Panc1 (cell line): ENCODE measurements at places on chromosomes 16 and 17. TPM values are rescaled to one million over a fixed set of nuclear protein-coding genes. Genes with fewer than 3 reads are reported as not detected.
A peak's percentile ranks its signal among the peaks of the same experiment; 100 is the strongest.

GRCh38 chr16:22337849-22338635 is 36.4 kb downstream of the CDR2 start:
- peaks cover 9% of the 10 kb centered on the region; the same call in 1 of the 2 replicates for H3K36me3 ChIP-seq
- H3K4me1 ChIP-seq, result no peaks in the 10 kb centered on the region
- no peak overlapping the region for H3K27ac ChIP-seq
- DNase-seq, result no peak
- H3K4me3 ChIP-seq, result no peak overlapping the region
- H3K27me3 ChIP-seq, result no peaks in the 10 kb centered on the region

Gene KRTAP4-7
- not detected for total RNA-seq

DNA sequence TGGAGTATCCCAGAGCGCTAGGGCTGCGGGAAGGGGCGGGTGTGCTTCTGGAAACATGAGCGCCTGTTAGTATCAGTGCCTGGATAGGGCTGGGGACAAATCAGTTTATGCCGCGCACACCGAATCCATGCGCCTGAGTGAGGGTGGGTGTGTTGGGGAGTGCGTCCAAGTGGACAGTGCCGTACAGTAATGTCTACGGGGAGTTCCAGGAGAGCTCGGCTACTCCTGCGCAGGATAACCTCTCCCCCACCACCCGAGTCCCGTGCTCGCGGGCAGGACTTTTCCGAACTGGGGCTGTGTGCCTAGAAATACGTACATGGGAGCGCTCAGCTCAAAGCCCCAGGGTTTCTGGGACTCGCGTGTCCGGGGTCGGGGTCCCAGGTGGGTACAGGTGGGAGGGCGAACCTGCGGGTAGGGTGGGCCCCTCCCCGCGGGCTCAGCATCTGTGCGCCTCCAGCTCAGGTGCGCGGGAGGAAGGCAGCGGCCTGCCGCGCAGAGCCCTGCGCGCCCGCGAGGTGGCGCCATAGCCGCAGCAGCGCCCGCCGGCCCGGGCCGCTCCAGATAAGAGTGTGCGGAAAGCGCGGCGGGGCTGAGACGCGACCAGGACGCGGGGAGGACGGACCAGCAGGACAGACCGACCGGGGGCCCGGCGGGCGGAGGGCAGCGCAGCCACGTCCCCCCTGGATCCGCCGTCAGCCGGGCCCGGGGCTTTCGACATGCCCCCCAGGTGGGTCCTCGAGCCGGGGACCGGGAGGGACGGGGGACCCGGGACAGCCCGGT is at the start of gene HIC1:
Gene HIC1 (plus strand): TSS at position 592 of the 780 bp plus-strand sequence. CDS start 1,588 bp downstream, outside the sequence.
- H3K4me3 ChIP-seq, result peak within 1 kb of the TSS; percentile 46
- no peak for DNase-seq

DNA sequence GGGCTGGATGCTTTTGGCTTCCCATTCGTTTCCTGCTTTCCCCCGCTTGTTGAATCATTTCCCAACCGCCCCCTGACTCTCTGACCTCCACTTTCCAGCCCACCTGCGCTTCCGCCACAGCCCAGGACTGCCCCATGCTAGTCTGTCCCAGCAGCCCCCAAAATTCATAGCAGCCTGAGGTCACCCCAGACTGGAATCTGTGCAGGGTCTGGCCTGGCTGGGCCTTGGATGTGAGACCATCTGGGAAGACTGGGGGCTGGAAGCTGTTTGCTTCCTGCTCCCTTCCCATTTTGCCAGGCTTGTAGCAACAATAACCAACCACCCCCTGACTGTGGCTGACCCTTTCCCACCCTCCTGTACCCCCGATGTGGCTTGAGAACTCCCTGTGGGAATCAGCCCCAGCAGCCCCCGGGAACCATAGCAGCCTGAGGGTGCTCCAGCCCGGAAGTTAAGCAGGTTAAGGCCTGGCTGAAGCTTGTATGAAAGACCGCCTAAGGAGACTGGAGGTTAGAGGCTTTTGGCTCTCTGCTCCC is 2290.8 kb downstream of the TP53TG3F start:
- no peak for DNase-seq
- no peaks in the 10 kb centered on the region for H3K36me3 ChIP-seq
- H3K4me1 ChIP-seq, result no peaks in the 10 kb centered on the region
- no peak overlapping the region for H3K27ac ChIP-seq
- H3K27me3 ChIP-seq, result no peaks in the 10 kb centered on the region
